Activated CD4-positive, alpha-beta T cell treated with anti-CD3 and anti-CD28 coated beads for 36 hours (primary cell): ENCODE measurements at places on chromosomes 3 and 15. TPM values are rescaled to one million over a fixed set of nuclear protein-coding genes. Genes with fewer than 3 reads are reported as not detected.

GRCh38 chr15:65217526-65218482 lies 6.5 kb upstream of the CILP start:
- peaks cover 14% of the 10 kb centered on the region for H3K4me1 ChIP-seq
- no peaks in the 10 kb centered on the region for H3K27me3 ChIP-seq
- no peak for DNase-seq
- no peaks in the 10 kb centered on the region for H3K36me3 ChIP-seq
- no peak overlapping the region for H3K4me3 ChIP-seq
- no peak overlapping the region for H3K27ac ChIP-seq

The ALPK3 gene
- 0.05 TPM for total RNA-seq

DNA sequence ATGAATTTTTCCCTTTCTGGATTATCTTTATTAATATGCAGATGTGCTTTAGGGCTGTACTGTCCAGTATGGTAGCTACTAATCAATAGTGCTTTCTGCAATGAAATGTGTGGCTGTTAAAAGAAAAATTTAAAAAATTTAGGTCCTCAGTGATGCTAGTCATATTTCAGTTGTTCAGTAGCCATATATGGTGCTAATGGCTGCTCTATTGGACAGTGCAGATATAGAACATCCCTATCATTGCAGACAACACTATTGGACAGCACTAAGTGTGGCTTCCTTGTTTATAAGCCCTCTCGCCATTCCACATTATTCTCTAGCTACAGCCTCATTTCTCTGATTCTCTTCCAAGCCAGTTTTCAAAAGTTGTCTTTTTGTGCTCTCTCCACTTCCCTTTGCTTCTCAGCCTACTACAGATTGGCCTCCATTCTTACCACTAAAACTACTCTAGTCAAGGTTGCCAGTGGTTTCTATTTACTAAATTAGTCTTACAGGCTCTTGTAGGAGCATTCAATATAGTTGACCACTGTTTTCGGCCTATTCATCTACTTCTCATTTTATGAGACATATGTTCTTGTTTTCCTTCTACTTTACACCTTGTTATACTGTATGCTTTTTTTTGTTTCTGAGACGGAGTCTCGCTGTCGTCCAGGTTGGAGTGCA lies 9.5 kb downstream of the MAPK6 start:
- peaks cover 40% of the 10 kb centered on the region for H3K36me3 ChIP-seq
- no peak overlapping the region for H3K4me3 ChIP-seq
- DNase-seq, result no peak

GRCh38 chr3:87053553-87053952 lies 62.6 kb upstream of the VGLL3 start:
- H3K4me3 ChIP-seq, result no peak overlapping the region
- H3K27ac ChIP-seq, result no peak overlapping the region
- H3K27me3 ChIP-seq, result peaks cover 2% of the 10 kb centered on the region
- H3K36me3 ChIP-seq, result no peaks in the 10 kb centered on the region

- H3K36me3 ChIP-seq, result no peaks in the 10 kb centered on the region
- DNase-seq, result no peak
- H3K27me3 ChIP-seq, result peaks cover 29% of the 10 kb centered on the region
- H3K4me1 ChIP-seq, result no peaks in the 10 kb centered on the region
These were observed 61.9 kb downstream of the LRRK1 start for GRCh38 chr15:100981086-100981485.

DNA sequence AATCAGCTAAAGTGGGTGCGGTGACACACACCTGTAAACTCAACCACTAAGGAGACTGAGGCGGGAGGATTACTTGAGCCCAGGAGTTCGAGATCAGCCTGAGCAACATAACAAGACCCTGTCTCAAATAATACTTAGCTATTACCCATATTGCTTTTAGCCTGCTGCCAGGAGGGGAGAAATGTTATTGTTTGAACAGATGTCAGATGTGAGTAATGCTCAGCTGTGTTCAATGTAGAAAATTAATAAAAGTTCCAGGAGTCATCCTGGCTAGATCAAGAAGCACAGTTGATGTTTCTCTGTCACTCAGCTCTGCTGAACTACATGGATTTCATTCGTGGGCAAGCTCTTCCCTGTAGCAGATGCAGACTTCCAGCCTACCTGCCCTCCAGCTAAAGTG lies 22.2 kb downstream of the LSM3 start:
- H3K4me3 ChIP-seq, result no peak overlapping the region
- no peaks in the 10 kb centered on the region for H3K27me3 ChIP-seq
- no peak overlapping the region for H3K27ac ChIP-seq
- DNase-seq, result no peak
- peaks cover 2% of the 10 kb centered on the region for H3K4me1 ChIP-seq
- peaks cover 26% of the 10 kb centered on the region for H3K36me3 ChIP-seq

DNA sequence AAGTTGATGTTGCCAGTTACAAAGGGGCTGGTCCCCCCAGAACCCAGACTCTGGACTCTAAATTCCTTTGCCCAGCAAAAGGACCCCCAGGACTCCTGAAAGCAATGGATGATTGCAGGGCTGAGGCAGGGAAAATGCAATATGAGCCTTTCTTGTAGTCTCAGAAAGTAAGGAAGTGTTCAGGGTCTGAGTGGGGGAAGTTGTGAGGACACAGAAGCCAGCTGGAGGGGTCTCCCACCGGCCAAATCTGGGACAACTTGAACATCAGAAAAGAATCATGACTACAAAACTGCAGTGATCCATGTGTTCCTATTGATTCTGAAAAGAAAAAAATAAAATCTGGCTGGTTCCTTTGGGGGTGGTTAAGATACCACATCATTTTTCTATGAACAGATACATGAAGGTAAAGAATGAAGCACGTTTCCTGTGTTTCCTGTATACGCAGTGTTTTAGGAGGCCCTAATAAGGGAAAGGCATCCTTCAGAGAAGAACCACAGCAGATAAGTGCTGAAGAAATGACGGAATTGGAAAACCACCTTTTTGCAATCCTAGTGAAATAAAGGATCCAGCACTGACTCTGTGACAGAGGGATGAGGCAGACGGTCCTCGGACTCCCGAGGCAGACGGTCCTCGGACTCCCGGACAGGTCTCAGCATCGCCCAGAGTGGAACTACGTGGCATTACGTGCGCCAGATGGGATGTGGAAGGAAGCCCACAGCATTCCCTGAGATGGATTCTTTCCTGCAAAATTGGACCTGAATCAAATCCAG lies 22.2 kb upstream of the GRIP2 start:
- H3K4me3 ChIP-seq, result no peak overlapping the region
- H3K27me3 ChIP-seq, result no peaks in the 10 kb centered on the region
- no peak overlapping the region for H3K27ac ChIP-seq
- H3K4me1 ChIP-seq, result no peaks in the 10 kb centered on the region

GRCh38 chr15:55267401-55268175 lies 22.0 kb downstream of the RAB27A start:
- peaks cover 62% of the 10 kb centered on the region for H3K4me1 ChIP-seq
- peak overlapping the region; percentile 98 for H3K27ac ChIP-seq
- H3K36me3 ChIP-seq, result peaks cover 76% of the 10 kb centered on the region
- H3K4me3 ChIP-seq, result peak overlapping the region; percentile 70
- no peaks in the 10 kb centered on the region for H3K27me3 ChIP-seq
- DNase-seq, result peak; percentile 80
